Epithelial cell of esophagus (primary cell): ENCODE measurements at places on chromosomes 12 and 14.

GRCh38 chr14:73720636-73721035, 6.5 kb upstream of the PNMA1 start:
- no peak for DNase-seq

GRCh38 chr12:5499566-5500330, 67.8 kb downstream of the NTF3 start:
- DNase-seq, result no peak

DNA sequence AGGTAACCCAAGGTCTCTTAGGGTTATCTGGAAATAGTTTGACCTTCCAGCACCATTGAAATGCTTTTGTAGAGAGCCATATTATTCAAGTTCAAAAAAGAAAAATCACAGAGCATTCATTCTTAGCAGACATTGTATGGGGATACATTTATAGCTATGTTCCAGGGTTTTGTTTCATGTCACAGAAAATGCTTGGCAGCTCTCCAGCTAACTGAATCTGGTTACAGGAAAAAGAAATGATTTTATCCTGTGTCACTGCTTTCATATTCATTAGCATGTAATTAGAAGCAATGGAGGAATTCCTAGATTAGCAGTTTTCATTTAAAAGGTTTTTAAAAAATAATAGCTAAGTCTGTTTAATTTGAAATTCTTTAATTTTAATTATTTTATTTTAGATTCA, 78.9 kb downstream of the SNAPC1 start:
- no peak for DNase-seq

DNA sequence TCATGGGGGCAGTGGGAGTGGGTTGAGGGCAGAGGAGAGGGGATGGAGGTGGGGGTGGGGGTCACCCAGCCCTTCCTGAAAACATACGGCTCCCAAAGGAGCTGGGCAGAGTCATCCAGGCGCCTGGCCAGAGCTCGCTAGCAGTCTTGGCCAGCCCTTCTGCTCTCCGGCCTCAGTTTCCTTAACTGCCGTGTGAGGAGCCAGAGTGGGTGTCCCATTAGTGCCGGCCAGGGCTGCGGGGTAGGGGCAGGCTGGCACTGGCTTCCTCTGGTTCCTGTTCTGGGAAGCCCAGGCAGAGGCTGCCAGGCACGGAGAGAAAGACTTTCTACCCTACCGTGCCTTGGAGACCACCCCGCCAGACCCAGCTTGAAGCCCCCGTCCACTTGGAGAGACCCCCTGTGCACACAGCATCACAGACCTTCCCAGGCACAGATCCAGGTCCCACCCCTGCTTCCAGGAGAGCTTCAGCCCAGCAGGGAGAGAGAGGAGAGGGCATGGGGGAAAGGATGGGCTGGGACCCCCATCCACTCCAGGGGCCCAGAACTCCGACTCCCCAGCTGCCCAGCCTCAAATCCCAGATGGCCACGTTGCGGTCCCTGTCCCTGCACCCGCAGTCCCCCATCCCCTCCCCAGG, 93.3 kb downstream of the RFLNA start:
- no peak for DNase-seq

GRCh38 chr14:51188566-51189185, 51.4 kb upstream of the TMX1 start:
- DNase-seq, result no peak
